ENCODE measurements at places on chromosomes 12 and 14. TPM values are rescaled to one million over a fixed set of nuclear protein-coding genes. Genes with fewer than 3 reads are reported as not detected.

Gene FOXN4
- 1.3 TPM for total RNA-seq

Gene KRT74
- not detected for total RNA-seq

Gene COX6A1
- 320 TPM for total RNA-seq

Gene CINP
- total RNA-seq, result 35.5 TPM

Gene SERPINA12
- not detected for total RNA-seq

Gene TESPA1
- not detected for total RNA-seq

Gene ANO2
- 1.9 TPM for total RNA-seq

Gene HOXC11
- total RNA-seq, result not detected

Gene DHRS4L2
- total RNA-seq, result 17.1 TPM

Gene CNTN1
- total RNA-seq, result 0.77 TPM

Gene SLCO1A2
- 5.6 TPM for total RNA-seq

Gene SLC4A8
- total RNA-seq, result 30.9 TPM

Data from neural crest cell (in vitro differentiated cells).